ENCODE measurements at places on chromosomes 6 and 20.

GRCh38 chr6:77401231-77401630, 62.1 kb downstream of the HTR1B start:
- DNase-seq: no peak

GRCh38 chr6:3617681-3618311, 133.7 kb downstream of the PXDC1 start:
- no peak for DNase-seq

- no peak for DNase-seq
Measured at GRCh38 chr6:17716221-17716620, 9.5 kb upstream of the NUP153 start.

DNA sequence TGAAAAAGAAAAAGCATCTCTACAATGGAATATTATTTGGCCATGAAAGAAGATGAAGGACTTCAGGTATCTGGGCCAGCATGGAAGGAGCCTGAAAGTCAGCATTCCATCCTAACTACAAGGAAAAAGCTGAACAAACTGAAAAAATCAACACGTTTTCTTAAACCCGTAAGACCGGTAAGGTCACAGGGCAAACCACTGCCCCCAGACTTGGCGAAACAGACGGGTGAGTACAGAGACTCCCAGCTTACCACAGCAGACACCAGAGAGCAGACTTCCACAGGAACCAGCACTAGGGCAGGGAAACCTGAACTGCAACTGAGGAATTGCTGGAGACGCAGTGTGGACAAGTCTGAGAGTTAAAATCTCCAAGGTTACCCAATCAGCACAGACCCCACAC, 31.4 kb downstream of the BEND3 start:
- no peak for DNase-seq

DNA sequence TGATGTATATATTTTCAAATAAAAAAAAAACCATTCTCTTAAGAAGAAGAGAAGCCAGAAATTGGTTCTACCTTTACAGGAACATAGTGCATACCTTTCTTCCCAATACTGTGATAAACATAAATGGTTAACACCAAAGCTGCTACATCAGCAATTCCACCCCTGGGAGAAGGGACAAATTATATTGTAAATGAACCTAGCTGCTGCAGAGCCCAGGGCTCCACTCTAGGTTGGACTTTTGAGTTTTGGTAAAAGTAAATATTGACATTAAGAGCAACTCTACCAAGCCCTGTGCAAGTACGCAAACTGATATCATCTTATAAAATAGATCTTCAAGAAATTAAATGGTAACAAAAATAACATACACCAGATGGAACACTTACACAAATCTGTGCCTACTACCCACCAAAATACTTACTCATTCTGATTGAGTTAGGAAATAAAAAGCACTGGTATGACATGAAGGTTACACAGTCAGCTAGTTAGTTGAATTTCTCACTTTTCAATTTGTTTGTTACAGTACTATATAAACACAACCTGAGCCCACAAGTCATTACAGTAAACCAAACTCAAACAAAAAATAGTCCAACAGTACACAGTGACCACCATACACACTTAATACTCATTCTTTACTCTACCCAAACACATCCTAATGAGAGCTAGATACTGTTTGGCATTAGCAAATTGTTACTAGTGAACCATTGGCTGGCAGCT, 223.3 kb upstream of the HEY2 start:
- no peak for DNase-seq

GRCh38 chr20:11156922-11157321, 483.1 kb upstream of the JAG1 start:
- DNase-seq: no peak

- no peak for DNase-seq
Measured at GRCh38 chr6:723540-723939, 30.6 kb upstream of the EXOC2 start.

- peak; percentile 21 for DNase-seq
Measured at GRCh38 chr20:46767127-46767761, 57.8 kb downstream of the SLC2A10 start.

DNA sequence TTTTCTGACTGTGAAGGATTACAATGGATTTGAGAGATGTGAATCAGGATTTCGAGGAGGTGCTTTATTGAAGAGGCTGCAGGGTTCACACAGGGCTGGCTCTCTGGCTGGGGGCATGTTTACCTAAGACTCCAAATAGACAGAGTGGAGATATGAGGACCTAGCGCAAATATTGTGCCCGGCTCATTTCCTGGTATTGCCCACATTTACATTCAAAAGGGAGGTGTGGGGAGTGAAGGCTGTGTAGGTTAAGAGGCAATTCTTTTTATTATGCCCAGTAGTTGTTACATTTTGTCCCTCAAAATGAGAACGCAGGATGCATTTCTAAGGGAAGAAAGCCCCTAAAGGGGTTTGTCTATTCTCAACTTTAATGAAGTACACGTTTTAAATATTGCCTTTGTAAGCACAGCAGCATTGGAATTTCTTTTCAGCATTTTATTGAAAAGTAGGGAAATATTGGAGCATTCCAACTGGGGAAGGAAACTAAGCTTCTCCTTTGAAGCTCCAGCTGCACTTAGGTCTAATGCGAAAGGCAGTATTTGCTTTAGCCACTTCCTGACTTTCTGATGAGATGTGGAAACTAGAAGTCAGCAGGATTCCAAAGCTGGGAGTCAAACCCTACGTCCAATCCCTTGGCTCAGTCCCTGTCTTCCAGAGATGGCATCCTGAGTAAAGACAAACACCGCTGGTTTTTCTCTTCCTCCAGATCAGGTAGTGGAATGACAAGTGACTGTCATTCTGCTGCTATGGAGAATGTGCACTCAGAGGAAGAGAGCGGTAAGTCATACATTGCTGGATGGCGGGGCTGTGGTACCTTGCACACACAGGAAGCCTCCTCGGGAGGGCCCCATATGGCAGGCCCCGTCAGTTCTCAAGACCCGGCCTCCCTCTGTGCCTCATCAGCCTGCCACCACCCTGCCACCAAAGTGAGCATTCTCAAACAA, 70.7 kb downstream of the MYB start:
- DNase-seq: no peak

DNA sequence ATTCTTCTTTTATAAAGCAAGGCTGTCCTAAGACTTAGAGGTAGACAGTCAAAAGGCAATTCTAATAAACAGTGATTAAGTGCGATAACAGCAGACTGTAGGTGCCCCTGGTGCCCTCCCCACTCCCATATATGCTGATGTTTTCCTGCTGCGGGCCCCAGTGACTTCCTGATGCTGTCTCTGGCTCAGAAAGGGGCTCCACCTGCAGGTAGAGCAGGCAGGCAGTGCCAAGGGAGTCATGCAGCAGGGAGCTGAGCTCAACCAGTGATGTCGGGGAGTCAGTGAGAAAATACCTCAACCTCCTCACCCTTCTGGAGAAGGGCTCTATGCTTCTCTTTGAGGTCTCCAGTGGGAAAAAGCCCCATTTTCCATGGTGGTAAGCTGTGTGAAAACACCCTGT, 126.7 kb upstream of the SSTR4 start:
- DNase-seq: no peak

DNA sequence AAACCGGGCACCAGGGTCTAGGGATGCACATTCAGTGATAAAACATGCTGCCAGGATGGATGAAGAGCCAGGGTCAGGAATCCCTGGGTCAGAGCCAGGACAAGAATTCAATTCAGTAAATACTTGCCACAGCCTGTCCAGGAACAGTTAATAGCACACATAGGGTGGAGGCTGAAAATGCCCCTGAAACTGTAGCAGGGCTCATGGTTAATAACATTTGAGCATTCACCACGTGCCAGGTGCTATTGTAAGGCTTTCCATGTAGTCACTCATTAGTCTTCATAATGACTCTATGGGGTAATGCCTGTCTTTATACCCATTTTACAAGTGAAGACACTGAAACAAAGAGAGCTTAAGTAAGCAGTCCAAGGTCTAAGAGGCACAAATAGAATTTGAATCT, 296.3 kb downstream of the LRFN2 start:
- no peak for DNase-seq

DNA sequence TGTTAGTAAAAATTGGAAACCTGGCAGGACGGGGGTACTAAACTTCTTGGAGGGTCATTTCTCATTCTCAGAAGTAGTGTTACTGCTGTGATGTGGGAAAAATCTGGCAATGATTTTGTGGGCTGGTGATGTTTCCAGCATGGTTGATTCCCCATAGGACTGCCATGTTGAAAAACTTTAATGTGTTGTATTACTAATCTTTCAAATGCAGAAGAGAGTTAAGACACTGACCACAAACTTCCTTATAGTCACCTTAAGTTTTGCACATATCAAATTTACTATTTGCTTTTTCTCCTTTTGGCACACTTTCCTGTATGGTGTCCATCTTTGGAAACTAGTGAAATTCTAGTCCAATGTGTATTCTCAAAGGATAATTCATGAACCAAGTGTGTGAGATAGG, 236.2 kb upstream of the TAB2 start:
- DNase-seq: no peak

GRCh38 chr6:135163440-135163738, 17.7 kb upstream of the MYB start:
- peak; percentile 61 for DNase-seq

DNA sequence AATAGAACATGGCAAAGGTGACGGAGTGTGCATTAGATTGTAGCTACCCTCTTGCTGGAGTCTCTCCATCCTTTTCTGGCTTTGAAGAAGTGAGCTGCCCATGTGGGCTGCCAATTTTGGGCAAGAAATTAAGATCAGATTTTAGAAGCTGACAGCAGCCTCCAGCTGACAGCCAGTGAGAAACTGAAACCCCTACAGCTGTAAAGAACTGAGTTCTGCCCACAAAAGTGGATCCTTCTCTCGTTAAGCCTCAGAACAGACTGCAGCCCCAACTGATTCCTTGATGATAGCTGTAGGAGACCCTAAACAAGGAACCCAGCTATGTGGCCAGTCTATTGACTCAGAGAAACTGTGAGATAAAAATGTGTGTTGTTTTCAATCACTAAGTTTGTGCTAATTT, 134.1 kb downstream of the CD109 start:
- DNase-seq: no peak

- no peak for DNase-seq
Measured at GRCh38 chr20:53751620-53752318, 158.1 kb upstream of the ZNF217 start.

- DNase-seq: no peak
Measured at GRCh38 chr20:32623667-32624157, 38.6 kb upstream of the NOL4L start.

DNA sequence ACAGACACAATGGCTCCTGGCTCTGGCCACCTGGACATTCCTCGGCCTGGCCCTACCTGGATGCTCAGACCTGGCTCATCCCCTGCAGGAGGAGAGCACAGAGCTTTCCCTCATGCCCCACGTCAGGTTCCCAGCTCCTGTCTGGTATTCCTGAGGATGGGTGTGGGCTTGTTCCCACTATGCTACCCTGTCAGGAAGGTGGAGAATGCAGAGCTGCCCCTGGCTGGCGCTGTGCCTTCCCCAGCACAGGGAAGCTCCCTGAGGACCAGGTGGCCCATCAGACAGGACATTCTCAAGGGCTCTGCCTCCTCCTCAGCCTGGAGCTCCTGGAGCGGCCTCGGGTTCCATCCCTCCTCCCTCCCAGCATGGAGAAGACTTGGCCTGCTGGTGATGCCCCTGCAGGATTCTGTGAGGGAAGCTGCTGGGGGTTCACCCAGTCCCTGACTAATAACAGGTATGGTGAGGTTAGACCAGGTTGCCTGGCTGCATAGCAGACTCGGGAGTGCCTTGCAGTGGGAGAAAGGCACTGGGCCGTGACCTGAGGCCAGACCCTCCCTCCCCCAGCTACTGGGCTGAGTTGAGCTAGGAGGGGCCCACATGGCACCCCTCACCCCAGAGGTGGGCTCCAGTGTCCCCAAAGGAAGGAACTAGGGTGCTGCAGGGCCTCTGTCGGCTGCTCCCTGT, 156.0 kb upstream of the MLN start:
- no peak for DNase-seq

DNA sequence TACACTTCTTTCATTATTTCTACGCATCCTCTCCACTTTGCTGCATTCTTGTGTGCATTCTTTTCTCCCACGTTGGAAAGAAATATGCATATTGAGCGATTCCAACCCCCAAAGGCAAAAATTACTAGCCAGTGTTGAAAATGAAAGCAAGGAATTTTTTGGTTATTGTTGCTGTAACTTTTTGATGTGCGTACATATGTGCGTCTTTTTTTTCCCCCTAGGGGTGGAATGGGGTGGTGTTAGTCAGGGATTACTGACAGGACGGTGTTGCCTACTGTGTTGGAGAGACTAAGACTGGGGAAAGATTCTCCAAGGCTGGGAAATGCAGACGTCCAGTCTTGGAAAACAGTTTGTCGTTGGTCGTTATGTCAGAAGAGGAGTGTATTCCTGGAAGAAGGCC, 44.2 kb upstream of the ESR1 start:
- no peak for DNase-seq

- no peak for DNase-seq
Measured at GRCh38 chr20:49478266-49478665, 4.2 kb downstream of the KCNB1 start.

GRCh38 chr20:57080796-57081195, 185.6 kb downstream of the BMP7 start:
- no peak for DNase-seq

DNA sequence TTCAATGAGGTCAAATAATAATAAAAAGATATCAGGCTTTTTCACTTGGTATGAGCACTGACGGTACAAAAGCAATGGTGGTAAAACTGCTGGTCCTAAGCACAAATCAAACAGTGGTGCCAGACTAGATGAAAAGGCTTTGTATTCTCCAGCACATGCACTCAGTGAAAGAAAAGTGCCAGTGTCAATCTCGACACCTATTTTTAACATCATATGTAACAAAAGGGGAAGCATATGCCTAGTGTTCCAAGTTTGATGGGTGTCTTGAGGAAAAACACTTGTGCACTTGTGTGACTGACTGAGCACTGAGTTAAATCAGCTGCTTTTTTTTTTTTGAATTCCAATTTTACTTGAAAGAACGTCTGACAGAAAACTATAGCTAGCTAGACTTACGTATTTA, 27.3 kb downstream of the MED23 start:
- DNase-seq: no peak

DNA sequence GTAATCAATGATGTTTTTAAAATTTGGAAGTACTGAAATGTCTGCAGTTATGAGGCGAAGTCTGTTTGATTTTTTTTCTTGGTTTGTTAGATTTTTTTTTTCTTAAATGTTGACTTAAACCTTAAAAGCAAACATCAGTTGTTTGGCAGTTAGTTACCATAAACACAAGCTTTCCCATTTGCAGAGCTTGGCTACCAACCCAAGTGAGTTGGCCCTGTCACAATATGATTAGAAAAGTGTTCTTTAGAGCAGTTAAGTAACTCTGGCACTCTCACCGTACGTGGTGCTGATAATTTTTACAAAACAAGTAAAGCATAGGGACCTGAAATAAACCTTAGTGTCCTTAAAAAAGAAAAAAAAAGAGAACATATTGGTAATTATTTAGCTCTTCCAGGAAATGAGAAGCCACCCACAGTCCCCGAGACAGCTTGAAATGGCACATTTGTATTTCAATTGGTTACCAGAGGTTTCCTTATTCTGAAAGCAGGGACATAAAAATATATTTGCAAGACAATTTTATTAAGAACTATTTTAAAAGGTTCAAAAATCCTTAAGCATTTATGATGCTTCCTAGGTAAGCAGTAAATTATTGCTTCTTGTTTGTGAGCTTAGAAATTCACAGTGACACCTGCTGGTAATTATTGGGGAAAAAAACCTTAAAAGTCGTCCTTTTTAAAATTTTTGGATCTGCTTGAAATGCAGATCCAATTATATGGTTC, 3.9 kb downstream of the HEY2 start:
- no peak for DNase-seq

- DNase-seq: peak; percentile 19
Measured at GRCh38 chr20:41697861-41698559, 79.8 kb upstream of the CHD6 start.

Measured in activated T-cell treated with anti-CD3 and anti-CD28 coated beads, Interleukin-2, amount 50 U/mL, for 48 hours (primary cell).